Fibroblast of skin of right biceps (primary cell): ENCODE measurements at places on chromosomes 7 and 10.
A peak's percentile ranks its signal among the peaks of the same experiment; 100 is the strongest.

DNA sequence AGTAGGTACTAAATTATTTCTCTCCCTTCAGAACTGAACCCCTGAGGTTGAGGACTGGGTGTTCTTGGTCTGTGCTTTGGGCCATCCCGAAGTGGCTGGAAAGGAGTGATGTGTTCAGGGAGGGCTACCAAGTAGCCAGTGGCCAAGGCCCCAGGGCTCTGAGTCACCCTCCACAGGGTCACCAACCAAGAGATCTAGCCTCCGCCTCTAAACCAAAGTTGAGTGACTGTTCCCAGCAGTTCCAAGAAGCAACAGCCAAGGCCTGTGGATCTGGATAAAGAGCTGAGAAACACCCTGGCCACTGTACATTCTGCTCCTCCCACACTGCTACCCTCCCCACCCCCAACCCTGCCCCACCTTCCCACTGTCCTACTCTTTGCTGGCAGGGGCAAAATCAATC lies 35.5 kb upstream of the KCNMA1 start:
- DNase-seq = no peak

DNA sequence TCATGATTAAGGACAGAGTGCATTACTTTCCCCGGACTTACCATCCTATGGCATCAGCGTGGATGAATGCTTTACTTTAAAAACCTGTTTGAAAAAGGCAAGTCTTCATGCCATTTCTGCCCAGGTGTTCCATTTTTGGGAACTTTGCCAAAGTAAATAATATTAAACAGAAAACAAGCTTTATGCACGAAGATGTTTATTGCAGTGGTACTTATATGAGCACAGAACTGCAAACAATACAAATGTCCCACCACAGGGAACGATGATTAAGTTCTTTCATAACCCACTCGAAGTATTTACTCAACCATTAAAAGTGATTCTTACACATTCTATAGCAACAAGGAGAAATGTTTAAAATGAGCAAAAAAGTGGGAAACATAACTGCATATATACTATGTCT lies 109.7 kb upstream of the GDF10 start:
- no peak for DNase-seq

DNA sequence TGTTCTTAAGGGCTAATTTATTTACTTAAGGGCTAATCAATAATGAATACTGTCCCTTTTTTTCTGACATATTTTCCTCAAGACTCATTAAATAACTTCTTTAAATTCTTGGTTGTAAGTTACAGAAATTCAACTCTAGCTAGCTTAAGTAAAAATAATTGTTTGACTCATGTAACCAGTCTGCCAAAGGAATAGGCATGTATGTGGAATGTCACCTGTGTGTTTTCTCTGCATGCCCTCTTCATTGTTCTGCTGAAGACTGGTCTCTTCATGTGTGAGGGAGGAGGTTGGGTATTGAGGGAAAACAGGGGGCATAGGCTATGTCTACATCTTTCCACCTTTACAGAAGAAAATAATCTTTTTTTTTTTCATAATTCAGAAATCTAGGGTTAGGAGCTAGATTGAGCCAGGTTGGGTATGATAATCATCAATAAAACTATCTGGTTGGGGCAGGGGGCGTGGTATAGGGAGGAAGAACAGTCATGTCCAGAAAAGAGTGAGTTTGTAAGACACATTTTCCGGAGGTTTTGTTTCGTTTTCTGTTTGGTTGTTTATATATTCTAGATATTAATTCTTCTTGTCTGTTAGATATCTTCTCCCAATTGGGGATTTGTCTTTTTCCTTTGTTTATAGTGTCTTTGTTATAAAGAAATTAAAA lies 37.9 kb downstream of the EXOC4 start:
- DNase-seq = no peak

DNA sequence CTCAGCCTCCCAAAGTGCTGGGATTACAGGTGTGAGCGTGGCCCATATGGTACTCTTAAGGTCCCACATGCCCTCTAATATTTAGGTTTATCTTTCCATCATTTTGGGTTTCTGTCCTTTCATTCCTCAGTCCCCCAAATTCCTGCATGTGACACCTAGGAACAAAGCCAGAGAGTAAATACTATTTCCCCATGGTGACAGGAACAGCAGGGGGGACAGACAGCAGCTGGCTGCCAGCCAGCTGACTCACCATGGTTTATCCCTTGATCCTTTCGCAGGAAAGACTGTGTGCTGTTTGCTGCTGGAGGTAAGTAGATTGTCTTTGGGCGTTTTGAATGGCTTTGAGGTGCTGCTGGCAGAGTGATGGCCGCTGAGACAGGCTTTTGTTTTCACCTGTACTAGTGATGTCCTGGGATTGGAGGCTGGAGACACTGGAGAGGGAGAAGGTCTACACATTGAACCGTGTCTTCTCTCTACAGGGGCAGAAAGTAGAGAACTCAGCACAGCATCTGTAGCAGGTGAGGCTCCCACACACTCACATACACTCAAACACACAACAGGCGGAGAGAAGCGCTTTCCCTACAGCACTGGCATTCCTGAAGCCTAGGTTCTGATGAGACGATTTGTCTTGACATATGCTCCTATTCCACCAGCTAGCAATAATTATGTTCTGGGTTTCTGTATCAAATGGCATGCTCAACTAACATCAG lies 83.7 kb upstream of the EFCAB10 start:
- peak; percentile 57 for DNase-seq

DNA sequence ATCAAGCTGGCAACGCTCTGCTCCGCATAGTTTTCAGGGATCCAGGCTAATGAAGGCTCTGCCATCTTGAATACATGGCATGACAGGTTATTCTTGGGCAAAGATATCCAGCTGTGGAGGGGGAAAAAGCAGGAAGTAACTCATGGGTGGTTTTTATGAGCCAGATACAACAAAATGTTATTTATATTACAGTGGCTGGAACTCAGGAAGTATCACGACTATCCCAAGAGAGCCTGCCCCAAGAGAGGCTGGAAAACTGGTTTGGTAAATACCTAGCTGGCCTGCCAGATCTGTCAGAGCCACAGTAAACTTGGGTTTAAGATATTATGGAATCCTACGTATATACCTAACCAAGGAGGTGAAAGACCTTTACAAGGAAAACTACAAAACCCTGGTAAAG lies 462.8 kb upstream of the ANKRD30A start:
- no peak for DNase-seq

- DNase-seq = no peak
Measured at GRCh38 chr7:29883462-29884398, 77.4 kb downstream of the WIPF3 start.

DNA sequence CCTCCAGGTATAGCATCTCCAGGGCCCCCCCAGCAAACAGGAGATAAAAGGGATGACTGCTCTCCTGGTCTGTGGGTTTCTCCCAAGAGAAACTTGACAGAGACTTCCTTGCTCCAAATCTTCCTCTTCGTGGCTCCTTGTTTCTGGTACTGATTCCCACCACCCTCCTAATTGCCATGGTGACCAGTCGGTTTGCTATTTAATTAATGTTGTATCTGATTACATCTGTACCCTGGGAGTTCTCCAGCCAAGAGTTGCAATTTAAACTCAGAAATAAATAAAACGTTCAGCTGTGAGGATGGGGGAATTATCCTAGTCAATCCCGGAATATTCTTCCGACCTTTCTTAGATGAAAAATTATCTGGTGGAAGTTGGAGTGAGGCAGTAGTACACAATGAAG lies 264.7 kb downstream of the PAXIP1 start:
- no peak for DNase-seq

DNA sequence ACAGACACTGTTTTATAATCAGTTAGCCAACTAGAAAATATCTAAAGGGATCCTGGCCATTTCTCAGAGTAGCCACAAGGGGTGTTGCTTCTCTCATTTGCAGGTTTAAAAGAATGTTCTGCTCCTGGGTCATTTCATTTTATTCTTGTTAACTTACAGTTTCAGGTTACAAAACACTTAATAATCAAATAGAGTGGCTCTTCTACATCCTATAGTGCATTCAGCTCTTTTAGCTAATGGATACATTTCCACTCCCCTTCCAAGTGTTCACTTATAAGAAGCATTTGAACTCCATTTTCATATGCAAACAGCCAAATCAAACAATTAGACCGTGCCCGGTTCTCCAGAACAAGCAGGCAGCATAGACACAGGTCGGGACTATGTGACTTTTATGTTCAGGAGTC lies 117.5 kb downstream of the TRIL start:
- no peak for DNase-seq

- DNase-seq = no peak
Measured at GRCh38 chr7:92631850-92632487, 41.8 kb upstream of the FAM133B start.

GRCh38 chr7:1229202-1229947 lies 3.3 kb upstream of the UNCX start:
- no peak for DNase-seq

GRCh38 chr7:34675749-34676374 lies 17.8 kb downstream of the NPSR1 start:
- peak; percentile 19 for DNase-seq

DNA sequence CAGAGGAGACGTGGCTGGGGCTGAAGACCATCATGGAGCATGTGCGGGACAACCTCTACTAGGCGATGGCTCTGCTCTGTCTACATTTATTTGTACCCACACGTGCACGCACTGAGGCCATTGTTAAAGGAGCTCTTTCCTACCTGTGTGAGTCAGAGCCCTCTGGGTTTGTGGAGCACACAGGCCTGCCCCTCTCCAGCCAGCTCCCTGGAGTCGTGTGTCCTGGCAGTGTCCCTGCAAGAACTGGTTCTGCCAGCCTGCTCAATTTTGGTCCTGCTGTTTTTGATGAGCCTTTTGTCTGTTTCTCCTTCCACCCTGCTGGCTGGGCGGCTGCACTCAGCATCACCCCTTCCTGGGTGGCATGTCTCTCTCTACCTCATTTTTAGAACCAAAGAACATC lies 22.0 kb upstream of the CPA5 start:
- no peak for DNase-seq

DNA sequence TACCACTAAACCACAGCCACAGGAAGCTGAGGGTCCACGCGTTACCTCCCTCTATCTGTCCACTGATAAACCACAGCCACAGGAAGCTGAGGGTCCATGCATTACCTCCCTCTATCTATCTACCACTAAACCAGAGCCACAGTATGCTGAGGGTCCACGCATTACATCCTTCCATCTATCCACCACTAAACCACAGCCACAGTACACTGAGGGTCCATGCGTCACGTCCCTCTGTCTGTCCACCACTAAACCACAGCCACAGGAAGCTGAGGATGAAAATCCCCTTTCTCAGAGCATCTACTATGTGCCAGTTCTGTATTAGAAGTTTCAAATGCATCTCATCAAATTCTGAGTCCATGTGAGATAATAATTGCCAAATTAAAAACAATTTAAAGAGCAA lies 589.3 kb downstream of the DNAJB6 start:
- DNase-seq = no peak

DNA sequence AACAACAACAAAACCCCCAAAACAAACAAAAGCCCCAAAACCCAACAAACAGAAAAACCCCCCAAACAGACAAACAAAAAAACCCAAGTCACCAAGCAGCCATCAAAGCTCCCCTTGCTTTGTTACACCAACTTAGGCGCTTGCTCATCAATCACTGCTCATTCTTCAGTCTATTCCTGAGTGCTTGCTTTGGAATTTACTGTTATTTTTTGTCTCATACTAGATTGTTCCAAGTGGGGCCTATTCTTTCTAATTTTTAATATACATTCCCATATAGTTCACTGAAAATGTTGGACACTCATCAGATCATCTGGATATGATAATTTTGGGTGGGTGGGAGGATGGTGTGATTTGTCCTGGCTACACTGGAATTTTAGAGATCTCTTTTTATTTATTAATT lies 126.0 kb upstream of the JCAD start:
- DNase-seq = peak; percentile 70
